ENCODE measurements at places on chromosomes 7 and 10.

GRCh38 chr7:155980841-155981240 lies 168.6 kb upstream of the SHH start:
- DNase-seq, result no peak

DNA sequence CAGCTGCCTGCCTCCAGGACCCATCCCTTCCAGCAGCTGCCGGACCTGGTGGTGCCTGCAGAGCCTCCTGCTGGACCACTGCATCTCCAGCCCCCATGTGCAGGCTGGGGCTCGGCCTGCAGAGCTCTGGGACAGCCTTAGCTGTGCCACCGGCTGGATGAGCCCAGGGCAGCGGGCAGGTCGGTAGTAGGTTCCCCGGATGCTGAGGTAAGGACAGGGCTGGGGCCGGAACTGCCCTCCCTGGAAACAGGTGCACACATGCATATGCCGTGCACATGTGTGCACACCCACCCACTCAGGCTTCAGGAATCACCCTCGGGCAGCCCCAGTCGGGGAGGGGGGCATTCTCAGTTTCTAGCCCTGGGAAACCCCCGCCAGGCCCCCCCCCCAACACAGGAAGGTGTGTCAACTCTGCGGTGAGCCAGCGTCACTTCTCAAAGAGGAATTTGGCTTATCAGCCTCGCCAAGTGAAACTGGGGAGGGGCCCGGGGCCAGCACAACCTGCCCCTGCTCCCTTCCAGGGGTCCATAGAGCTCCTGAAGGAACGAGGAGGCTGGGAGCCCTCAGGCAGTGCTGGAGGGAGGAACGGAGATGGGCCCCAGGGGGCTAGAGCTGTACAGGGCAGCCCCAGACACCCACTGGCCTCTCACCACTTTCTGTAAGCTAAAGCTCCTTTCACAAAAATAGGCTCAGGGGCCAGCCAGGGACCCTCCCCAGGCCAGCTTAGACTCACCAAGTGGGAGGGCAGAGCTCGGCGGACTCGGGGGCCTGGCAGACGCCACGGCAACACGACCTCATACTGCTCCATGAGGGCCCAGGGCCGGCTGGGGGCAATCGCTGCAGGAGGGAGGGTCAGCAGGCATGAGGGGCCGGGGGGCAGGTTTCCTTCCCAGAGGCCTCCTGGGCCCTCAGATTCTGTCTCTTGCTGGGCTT lies 1.7 kb downstream of the ADAM8 start:
- DNase-seq, result peak; percentile 89

DNA sequence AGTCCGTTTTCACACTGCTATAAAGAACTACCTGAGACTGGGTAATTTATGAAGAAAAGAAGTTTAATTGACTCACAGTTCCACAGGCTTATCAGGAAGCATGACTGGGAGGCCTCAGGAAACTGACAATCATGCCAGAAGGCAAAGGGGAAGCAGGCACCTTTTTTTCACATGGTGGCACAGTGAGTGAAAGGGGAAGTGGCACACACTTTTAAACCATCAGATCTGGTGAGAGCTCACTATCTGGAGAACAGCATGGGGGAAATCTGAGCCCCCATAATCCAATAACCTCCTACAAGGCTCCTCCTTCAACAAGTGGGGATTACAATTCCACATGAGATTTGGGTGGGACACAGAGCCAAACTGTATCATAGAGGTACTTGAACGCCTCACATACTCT lies 30.0 kb downstream of the AGR3 start:
- no peak for DNase-seq

GRCh38 chr7:152909683-152910544 lies 150.4 kb downstream of the ACTR3B start:
- DNase-seq, result no peak
